HT1080 (cell line): ENCODE measurements at places on chromosomes 5 and 9.

- DNase-seq = no peak
These were observed 323.9 kb upstream of the MSX2 start for GRCh38 chr5:174400461-174400860.

DNA sequence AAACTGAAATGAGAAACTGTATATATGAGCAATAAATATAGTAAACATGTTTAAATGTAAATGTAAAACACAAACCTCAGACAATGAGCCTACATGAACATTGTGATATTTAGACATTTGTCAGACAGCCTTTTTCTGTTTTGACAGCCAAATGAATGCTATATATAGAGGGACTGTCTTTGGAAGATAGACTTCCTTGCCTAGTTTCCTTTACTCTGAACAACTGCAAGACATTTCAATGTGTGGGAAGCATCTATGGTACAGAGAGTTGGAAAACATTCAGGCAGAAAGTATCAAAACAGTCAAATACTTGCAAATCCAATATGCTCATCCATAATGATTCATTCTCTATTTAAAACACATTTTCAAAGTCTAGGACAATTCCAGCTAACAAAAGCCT is 31.7 kb upstream of the TUSC1 start:
- no peak for DNase-seq

DNA sequence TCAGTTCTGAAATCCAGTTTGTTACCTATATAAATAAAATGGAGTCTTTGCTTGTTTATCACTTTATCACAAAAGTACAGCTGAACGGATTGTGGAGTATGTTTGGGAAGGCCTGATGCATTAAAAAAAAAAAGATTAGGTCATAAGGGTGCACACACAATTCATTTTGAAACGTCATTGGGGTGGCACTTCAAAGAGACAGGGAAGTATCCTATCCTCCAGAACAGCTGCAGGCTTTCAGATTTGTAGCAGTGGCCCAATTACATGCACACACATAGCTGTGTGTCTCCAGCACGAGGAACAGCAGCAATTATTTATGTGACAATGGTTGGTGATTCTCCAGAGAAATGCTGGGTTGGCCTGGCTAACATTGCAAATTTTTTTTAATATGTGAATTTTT is 46.8 kb upstream of the FER start:
- DNase-seq = no peak

DNA sequence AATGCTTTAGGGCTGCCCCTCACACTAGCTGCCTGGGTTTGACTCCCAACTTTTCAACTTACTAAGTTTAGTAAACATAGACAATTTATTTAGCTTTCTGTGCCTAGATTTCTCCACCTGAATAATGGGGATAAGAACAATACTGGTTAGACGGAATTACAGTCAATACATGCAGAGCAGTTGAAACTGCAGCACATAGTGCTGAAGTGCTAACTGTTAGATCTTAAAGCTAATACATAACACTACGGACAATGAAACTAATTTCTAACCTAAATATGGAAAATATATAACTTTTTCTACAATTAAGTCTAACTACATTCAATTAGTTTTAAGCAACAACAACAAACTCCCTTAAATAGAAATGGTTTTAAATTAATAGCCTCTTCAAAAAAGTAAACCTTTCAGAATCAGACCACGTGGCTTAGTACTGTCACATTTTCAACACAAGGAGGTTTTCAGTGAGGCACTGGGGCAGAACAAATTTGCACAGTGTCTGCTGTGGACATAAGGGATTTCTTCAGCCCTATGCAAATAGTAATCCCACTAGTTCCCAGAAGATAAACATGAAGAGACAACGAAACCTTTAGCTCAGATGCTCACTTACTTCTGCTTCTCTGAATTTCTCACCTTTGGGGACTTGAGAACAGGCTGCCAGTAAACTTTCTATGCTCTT is 293.4 kb downstream of the EDIL3 start:
- DNase-seq = no peak

GRCh38 chr5:37737326-37738056 is 102.3 kb downstream of the GDNF start:
- DNase-seq = no peak

- no peak for DNase-seq
These were observed 176.3 kb downstream of the TMEM161B start for GRCh38 chr5:88092358-88092757.

GRCh38 chr5:150649108-150650020 is 8.9 kb downstream of the SYNPO start:
- DNase-seq = no peak

DNA sequence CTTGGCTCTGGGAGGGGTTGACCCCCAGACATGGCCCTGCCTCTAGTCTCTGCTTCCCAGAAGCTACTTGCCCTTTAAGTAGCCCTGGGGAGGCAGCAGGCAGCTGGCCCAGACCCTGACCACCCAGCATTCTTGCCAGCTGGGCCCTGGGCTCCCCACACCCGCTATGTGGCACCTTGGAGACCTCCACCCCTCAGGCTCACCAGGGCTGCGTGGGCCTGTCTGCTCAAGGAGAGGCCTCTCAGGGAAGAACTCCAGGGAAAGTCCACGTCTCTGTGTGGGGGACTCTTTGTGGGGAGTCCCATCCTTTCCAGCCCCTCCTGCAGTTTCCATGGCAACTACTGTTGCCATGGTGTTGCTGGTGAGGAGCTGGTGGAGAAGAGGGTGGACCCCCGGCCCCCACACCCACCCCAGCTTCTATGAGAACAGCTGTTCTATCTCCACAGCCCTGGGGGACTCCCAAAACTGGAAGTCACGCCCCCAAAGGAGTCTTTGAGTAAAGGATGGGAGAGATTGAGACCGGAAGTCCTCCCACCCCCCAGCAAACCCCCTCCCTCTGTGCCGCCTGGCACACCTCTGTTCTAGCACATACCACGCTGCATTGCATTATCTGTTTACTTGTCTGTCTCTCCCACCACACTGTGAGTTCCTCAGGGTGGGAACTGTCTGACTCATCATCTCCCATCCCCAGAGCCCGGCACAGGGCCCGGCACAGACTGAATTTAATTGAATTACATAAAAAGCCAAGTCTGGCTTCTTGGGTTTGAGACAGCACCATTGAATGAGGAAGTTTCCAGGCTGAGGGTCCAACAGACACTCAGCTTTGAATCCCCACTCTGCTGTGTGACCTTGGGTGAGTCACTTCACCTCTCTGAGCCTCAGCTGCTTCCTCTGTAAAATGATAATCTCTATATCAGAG is 12.6 kb downstream of the DNM1 start:
- peak; percentile 80 for DNase-seq

GRCh38 chr5:127092690-127093089 is 19.4 kb upstream of the C5orf63 start:
- DNase-seq = peak; percentile 69
